ENCODE measurements at places on chromosomes 4 and X.

- no peak for DNase-seq
Observed at GRCh38 chr4:153064571-153064970, 128.4 kb downstream of the FHDC1 start.

DNA sequence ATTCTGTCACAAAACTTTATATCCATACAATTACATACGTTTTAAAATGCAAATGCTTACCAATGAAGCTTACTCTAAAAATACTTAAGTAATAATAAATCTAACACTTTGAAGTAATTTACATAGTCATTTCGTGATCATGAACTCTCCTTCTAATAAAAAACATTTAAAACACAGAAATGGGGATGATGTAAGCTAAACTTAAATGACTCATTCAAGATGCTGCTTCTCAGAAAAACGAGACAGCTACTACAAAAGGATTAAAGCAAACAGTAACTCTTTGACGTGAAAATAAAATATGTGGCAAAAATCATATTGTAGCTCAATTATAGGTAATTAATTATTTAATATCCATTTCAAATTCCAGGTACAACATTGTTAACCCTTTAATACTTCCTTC is 148.7 kb downstream of the FGF16 start:
- DNase-seq = no peak

- DNase-seq = no peak
Observed at GRCh38 chrX:139093201-139093600, 381.7 kb upstream of the FGF13 start.

DNA sequence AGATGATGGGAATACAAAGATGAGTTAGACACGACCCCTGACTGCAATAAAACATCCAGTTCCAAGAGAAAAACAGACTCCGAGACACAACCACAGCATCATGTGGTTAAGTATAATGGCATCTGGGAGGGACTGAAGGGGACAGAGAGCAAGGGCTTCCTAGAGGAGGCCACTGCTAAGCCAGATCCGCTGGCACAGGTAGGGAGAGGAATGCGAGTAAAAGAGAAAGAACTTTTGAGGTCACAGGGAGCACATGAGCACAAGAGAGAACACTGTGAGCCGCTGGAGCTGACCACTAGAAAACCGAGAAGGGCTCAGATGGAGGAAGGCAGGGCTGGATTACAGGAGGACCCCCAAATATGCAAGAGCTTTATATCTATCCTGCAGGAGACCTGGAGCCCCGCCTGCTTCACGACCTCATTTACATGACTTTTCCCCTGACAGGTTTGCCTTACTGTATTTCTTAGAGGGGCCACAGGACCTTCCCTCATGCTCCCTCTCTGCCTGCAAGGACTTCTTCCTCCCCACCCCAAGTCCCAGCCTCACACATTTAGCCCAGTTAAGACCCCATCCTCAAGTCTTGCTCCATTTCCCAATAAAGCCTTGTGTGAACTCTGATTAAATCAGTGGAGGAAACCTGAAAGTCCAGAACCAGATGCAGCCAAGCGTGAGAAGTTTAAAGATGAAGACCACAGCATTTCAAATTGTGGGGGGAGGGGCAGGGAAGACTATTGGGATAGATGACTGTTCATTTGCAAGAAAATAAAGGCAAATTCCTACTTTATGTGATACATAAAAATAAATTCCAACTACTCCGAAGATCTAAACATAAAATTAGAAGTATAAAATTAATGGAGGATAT is 29.6 kb downstream of the MFAP3L start:
- no peak for DNase-seq

DNA sequence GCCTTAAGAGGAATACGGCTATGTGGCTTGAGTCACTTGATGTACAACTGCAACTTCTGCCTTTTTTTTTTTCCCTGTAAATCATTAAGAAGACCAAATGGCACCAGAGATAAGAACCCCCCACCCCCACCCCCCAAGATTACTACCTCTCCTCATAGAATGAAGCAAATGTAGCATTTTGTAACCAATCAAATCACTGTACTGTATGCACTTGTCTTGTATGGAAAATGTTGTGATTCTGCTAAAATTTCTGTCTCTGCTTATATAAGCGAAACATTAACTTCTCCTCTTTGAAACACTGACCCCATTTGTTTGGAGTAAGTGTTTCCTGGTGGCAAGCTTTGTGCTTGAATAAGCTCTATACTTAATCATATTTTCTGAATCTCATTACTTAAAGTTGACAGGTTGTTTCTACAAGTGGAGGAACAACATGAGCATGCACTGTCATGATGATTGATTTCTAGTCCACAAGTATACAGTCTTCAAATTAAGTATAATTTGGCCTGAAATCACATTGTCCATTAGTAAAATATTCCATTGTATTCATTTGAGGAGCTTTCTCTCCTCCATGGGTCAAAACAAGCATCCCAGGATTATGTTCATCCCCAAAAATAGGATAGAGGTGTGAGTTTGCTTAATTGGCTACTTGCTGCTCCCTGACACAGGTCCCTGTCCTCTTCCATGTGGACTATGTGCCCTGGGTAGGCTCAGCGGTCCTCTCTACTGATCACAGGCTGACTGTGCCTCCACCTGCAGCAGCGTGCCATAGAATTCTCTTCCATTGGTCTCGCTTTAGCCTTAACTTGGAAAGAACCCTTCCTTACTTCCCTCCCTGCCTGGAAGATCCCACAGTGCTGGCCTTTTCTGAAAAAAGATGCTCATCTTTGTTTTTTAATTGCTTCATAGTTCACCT is 104.0 kb upstream of the BMP2K start:
- DNase-seq = no peak

DNA sequence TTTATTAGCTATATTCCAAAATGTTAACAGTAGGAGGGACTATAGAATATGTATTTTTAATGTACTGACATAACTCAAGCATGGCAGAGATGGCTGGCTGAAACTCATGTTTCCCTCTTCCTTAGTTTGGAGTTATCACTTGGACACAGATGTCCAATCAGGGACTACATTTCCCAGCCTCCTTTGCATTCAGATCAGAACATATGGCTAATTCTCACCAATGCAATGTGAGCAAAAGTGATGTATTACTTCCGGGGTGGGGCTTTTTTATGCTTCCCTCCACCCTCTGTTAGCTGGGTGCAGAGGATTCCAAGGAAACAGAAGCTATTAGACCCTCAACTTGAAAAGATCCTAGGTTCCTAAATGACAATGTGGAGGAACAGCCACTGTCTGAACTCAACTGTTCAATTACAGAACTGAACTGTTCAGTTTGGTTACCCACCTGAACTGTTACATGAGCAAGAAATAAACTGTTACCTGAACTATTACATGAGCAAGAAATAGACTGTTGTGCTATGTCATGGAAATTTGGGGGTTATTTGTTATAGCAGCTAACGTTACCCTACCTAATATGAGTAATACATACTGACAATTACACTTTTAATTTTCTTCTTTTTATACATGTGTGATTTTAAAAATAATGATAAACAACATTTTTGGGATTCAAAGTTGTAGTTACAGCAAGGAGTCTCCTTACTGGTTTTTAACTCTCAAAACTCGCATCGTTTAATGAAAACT is 29.6 kb upstream of the ERVMER34-1 start:
- DNase-seq = no peak

DNA sequence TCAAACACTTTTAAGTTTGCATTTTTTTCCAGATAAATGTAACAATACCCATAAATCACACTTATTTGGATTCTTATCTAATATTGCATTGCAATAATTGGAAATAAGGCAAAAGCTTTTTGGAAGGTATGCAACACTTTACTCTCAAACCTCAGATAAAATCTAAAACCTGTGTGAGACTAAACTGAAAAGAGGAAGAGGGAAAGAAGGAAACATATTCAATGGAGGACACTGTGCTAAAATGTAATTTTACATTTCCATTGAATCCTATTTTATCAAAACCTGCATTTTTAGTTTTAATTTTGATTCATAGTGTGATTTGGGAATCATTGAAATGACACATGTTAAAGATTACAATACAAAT is 99.4 kb downstream of the HPGD start:
- DNase-seq = no peak

DNA sequence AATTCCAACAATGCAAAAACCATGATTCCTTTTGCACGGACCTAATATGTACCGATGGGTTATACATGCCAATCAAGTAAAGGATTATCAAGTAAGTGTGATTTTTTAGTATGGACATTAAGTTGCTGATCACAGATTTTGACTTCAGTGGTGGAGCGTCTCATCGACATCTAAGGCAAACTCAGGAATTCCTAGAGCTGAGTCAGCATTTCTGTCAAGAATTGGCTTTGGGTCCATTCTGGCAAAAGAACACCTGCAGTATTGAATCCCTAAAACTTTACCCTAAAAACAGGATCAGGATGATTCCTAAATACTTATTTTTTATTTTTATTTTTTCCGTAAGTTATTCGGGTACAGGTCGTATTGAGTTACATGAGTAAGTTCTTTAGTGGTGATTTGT is 83.6 kb downstream of the HPGD start:
- DNase-seq = no peak
